ENCODE measurements at places on chromosomes 16 and 17. TPM values are rescaled to one million over a fixed set of nuclear protein-coding genes. Genes with fewer than 3 reads are reported as not detected.

PYDC1 gene
- 0.19 TPM for polyA plus RNA-seq

SCGB1C2 gene
- not detected for polyA plus RNA-seq

TMEM238L gene
- polyA plus RNA-seq: 3.5 TPM

SULT1A2 gene
- polyA plus RNA-seq: 5.7 TPM

P2RX5 gene
- polyA plus RNA-seq: 2.2 TPM

CRYM gene
- polyA plus RNA-seq: 4.0 TPM

GRCh38 chr16:20612551-20613480 is 36.6 kb upstream of the ACSM2B start:
- DNase-seq: no peak

DNA sequence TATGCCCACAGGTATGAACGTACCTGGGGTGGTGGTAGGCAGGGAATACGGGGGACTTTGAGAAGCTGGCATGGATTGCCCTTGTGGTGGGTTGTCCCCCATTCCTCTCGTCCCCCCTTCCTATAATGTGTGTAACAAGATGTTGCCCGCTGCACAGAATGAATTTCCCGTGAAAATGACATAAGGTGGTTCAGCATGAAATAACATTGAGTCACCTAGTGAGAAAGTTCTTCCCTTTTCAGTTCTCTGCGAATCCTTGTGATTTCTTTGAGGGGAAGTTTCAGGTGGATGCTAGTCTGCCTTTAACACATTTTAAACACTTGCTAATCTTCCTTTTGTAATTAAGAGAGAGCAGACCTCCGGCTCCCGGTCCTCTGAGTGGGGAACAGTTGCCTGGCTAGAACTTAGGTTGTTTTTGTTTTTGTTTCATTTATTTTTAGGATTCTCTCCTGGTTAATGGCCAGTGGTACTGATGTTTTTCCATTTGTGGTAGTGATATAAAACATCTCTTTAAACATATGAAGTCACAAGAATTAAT is 58.9 kb downstream of the RAP1GAP2 start:
- DNase-seq: no peak

DNA sequence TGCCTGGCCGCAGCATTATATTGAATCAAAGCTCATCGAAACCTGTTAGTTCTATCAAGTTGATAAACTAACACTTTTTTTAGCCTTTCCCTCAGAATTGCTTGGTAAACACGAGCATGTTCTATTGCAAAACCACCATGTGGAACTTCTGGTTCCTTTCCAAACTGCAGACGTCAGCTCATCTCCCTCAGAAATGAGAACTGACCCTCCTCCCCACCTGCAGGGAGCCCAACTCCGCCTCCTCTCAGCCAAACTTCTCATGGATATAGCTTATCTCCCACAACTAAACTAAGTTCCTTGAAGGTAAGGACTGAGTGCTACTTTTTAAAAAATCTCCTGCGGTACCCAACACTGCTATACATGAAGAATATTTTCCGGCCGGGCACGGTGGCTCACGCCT is 6.7 kb downstream of the SHMT1 start:
- DNase-seq: no peak

DNA sequence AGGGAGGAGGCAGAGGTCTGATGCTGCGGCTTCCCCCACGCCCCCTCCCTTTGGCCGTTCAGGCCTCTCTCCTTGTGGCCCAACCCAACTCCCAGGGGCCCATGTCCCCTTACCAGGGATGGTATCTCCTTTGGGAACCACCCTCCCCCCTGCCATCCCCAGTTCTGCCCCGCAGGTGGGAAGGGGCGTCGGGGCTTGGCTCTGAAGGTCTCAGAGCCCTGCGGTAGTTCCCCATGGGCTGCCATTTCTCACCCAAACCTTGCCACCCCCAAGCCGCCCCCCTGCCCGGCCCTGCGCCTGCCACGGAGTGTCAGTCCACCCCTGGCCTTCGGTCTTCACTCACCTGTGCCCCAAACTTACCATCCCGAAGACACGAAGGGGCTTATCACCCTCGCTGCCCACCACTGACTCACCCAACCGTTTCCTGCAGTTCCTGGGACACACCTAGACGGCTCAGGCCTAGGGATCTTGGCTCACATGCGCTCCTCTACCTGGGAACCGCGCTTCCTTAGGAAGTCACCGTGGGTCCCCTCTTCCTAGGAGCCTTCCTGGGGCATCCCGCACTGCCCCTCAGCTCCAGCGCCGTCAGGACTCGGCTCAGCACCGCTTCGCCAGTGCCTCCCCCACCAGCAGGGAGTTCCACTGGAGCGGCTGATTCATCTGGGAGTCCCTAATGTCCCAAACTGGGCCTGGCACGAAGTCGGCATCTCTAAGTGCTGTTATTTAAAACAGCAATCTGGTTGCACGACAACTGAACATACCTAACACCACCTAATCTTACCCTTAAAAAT is 1.1 kb upstream of the DOC2A start:
- no peak for DNase-seq

GRCh38 chr16:1556254-1556653 is 22.8 kb downstream of the TMEM204 start:
- no peak for DNase-seq

DNA sequence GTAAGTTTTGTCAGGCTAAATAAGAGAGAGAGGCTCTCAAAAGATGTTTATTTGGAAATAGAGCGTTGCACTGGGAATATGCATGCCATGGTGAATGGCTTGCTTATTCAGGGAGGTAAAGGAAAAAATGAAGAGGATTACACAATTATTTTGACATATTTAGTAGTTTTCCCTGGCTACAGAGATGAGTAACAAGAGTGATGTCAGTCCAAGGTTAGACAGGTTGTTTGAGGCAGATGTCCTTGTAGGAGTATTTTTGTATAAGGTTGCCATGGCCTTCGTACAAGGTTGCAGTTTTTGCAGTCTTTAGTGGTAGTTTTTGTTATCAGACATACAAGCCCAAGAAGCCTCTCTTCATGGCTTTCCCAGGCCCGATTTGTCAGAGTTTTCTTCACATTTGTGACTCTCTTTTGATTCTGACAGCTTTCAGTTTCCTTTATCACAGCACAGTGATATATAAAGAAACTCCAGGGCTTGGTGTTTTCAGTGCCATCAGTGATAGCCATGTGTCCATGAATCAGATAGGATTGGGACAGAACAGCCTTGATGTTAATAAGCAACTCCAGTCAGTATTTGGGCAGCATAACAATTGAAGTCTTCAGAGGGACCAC is 18.7 kb upstream of the LGALS9 start:
- DNase-seq: no peak

DNA sequence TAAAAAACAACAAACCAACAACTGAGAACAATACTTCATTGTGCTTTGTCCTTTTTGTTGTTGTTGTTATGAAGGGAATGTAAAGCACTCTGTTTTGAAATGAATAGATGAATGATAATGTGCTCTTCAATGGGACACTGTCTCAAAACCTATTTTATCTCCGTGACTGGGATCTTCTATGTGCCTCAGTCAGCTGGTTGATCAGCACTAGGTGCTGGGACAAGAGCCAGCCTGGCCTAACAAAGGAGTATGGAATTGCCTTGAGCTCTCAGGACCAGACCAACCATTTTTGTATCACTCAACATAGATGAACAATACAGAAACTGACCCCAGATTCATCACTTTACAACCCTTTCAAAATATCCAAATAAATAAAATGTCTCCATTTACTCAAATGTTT is 440.2 kb downstream of the KCNJ2 start:
- DNase-seq: no peak

GRCh38 chr17:69555056-69555455 is 140.6 kb downstream of the MAP2K6 start:
- no peak for DNase-seq

GRCh38 chr17:62637809-62638208 is 10.3 kb downstream of the MRC2 start:
- DNase-seq: no peak

DNA sequence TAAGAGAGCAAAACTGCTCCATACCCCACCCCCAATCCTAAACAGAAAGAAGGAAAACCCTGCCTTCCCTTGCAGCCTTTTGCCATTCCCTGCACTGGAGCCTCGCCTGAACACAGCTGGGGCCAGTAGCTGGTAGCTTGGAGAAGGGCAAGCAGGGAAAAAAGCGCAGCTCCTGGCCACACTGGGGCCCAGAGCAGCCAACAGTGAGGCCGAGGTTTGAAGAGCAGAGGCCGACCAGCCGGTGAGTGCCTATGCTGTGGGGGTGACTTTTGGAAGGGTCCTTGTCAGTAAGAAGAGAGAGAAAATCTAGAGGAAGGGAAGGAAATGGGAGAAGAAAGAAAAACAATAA is 3.2 kb upstream of the HOXB9 start:
- no peak for DNase-seq

GRCh38 chr16:877242-878071 is 76.9 kb upstream of the GNG13 start:
- no peak for DNase-seq

Measured in large intestine (tissue), 12 donors.